ENCODE measurements at places on chromosomes 12 and 14.

- no peak for DNase-seq
Observed at GRCh38 chr12:56829908-56830307, 66.8 kb downstream of the HSD17B6 start.

- no peak for DNase-seq
Observed at GRCh38 chr12:65566751-65567150, 257.5 kb upstream of the HMGA2 start.

GRCh38 chr12:111368291-111368787 is 556 bp downstream of the PHETA1 start:
- no peak for DNase-seq

DNA sequence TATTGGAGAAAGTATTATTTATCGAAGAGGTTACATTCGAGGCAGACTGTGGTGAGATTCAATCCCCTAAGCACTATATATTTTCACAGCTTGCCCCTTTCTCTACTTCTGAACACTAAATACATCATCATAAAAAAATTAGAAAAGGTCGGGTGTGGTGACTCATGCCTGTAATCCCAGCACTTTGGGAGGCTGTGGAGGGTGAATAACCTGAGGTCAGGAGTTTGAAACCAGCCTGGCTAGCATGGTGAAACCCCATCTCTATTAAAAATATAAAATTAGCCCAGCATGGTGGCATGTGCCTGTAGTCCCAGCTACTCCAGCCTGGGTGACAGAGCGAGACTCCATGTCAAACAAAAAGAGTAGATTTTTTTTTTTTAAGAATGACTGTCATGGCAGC is 70.6 kb upstream of the MYF6 start:
- no peak for DNase-seq

GRCh38 chr12:117466677-117467362 is 105.4 kb upstream of the NOS1 start:
- DNase-seq, result no peak

DNA sequence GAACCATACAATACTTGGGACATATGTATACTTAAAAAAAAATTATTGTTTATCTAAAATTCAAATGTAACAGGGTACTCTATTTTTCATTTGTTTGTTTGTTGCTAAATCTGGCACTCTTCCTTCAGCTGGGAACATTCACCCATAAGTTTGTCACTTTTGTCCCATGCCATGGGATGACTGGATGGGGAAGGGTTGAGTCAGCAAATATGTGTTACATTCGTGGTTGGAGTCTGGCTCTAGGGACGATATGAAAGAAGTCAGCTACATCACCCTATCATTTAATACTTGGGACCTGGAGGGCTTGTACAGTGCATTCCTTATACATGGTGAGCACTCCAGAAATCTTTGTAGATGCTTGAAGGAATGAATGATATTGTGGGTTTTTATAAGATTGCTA is 131.3 kb downstream of the IPO8 start:
- DNase-seq, result no peak

DNA sequence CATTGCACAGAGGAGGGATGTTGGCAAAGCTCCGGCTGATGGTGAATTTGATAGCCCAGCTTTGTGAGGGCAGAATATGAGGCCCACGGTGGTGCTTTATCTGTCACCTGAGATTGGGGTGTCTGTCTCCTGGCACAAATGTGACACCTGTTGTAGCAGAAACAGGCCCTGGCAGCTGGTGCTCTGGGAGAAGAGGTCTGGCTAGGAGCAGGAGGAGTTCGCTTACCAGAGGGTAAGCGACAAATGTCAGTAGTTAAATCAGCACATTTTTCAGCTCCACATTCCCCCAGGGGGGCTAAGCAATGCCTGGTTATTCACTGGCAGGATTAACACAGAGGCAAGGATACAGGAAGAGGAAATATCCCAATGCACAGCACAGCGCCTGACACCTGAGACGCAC is 71.1 kb downstream of the B4GALNT3 start:
- no peak for DNase-seq

- no peak for DNase-seq
Observed at GRCh38 chr14:59936145-59936544, 16.2 kb downstream of the LRRC9 start.

GRCh38 chr12:41310367-41310766 is 122.2 kb downstream of the PDZRN4 start:
- DNase-seq, result no peak

DNA sequence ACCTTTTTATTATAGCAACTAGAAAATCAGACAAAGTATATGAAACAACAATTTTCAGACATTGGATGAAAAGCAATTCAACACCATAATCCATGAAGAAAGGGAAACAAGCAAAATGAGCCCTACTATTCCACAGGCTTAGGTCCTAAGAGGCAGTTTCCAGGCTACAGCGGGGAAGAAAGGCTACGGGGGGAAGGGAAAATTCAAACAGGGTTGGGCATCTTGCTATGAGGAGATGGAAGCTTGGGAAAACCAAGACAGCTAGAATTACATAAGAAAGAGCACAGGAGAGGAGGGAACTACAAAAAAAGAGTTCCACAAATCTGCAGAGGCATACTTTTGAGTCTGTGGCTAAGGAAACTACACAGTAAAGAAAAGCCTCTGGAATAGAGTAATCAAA is 356.0 kb upstream of the CLEC14A start:
- no peak for DNase-seq

GRCh38 chr14:34277191-34277590 is 184.8 kb downstream of the SPTSSA start:
- no peak for DNase-seq

DNA sequence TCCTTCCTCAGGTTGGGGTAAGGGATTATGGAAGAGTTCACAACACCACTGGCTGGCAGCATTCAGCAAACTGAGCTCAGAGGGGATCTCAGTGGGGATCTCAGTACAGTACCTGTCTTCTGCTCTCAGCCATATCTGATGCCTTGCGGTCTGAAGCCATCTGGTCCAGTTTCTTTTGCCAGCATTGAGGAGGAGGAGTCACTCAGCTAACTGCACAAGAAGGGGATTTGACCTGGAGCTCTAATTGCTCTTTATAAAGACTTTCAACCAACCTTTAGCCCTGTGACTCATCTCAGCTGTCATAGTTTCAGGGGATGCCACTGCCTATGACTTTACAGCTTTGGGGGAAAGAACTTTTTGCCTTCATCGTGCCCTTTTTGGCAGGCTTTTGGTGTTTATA is 44.9 kb downstream of the JKAMP start:
- no peak for DNase-seq

DNA sequence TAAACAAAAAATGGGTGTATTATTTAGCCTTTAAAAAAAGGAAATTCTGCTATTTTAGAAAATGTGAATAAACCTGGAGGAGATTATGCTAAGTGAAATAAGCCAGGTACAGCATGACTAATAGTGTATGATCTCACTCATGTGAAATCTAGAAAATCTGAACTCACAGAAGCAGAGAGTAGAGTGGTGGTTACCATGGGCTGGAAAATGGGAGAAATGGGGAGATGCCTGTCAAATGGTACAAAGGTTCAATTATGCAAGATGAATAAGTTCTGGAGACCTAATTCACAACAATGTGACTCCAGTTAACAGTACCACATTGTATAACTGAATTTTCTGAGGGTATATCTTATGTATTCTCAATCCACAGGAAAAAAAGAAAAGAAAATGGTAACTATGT is 17.4 kb upstream of the LEMD3 start:
- DNase-seq, result no peak

- no peak for DNase-seq
Observed at GRCh38 chr14:103657471-103657870, 28.5 kb downstream of the KLC1 start.

GRCh38 chr12:45231515-45232145 is 15.7 kb downstream of the ANO6 start:
- no peak for DNase-seq

DNA sequence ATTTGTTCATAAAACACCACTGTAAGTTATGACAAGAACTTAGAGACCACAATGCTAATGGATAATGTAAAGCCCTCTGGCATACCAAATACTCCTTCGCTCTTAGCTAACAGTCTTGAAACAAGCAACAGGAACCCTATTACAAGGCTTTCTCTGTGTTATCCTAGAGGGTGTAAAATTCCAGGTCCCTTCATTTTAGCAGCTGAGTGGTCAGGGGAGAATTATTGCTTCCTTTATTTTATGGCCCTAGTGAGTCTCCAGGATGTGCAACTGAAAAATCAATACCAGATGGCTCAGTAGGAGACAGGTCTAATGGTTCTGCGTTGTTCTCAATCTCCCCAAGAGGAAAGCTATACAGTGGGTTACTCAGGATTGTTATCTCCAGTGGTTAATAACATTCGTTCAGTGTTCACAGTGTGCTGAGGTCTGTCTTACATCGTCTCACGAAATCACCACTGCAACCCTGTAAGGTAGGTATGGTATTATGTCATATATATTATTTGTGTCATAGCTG is 172.7 kb upstream of the CNOT2 start:
- DNase-seq, result no peak

GRCh38 chr12:15684896-15685658 is 104.1 kb downstream of the EPS8 start:
- no peak for DNase-seq

DNA sequence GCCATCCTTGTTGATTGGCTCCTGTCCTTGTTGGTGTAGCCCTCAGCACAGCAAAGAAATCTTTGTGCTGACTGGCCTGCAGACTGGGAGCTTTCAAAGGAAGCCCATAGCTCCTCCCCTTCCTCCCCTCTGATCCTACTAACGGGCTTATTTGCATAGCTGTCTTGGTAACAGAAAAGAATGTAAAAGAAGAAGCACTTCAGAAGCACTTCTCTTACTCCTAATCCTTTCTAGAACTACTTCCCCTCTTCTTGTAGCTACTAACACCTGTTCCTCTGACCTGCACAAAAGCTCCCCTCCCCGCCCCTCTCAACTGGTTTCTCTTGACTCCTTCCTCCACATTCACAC is 14.3 kb upstream of the RIC8B start:
- DNase-seq, result no peak

GRCh38 chr12:75550401-75551240 is 39.2 kb upstream of the KRR1 start:
- no peak for DNase-seq

GRCh38 chr12:51888316-51889215 is 663 bp downstream of the ANKRD33 start:
- no peak for DNase-seq

- DNase-seq, result no peak
Observed at GRCh38 chr12:54975272-54975671, 9.3 kb downstream of the TESPA1 start.

GRCh38 chr14:83744891-83745290 is 1785.1 kb upstream of the FLRT2 start:
- DNase-seq, result no peak

DNA sequence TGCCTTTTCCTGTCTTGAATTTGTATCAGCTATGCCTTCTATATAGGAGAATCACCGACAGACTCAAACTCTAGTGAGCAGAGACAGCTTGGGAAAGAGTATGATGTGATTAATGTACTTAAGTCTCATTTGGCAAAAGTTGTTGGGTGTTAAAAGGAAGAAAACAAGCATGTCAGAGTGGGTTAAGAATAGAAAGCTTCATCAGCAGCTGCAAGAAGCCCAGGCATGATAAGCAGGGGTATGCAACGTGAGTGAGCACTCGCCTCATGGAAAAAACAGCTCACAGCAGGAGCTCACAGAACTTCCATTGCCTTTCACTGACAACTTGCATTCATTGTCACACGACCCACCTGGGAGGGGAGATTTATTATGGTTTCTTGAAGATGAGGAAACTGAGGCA is 35.9 kb upstream of the WNK1 start:
- no peak for DNase-seq

All from mesothelial cell of epicardium (in vitro differentiated cells).